NCI-H1048 (cell line): ENCODE measurements at places on chromosomes 4 and X.
A peak's percentile ranks its signal among the peaks of the same experiment; 100 is the strongest.

DNA sequence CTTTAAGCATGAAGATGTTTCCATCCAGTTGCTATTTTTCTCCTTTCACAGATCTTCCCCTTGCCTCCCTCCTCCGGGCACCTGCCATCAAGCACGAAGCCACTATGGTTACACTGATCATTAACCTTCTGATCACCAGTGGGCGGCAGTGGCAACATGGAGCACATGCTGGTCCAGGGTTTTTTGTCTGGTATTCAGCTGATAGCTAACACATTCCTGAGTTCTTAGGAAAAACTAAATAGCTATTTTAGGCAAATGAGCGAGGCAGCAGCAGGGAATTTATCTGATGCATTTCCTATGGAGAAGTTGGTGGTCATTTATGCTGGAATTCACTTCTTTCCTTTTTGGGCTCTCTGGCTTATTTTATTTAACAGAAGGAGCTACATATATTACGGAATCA, 22.9 kb downstream of the SHISA3 start:
- DNase-seq = no peak

DNA sequence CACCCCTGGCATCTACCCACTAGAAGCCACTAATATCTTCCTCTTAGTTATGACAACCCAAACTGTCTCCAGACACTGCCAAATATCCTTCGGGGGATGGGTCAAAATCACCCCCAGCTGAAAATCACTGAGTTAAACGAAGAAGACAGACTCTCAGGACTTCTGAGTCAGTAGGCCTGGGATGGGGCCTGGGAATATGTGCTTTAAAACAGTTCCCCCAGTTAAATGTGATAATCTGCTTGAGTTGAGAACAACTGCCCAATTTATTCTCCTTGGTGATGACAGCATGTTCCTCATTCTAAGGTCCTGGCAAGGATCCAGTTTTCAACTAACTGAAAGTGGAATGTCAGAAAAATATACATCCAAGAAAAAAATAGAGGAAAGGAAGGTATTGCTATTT, 52.4 kb downstream of the CBLL2 start:
- no peak for DNase-seq

DNA sequence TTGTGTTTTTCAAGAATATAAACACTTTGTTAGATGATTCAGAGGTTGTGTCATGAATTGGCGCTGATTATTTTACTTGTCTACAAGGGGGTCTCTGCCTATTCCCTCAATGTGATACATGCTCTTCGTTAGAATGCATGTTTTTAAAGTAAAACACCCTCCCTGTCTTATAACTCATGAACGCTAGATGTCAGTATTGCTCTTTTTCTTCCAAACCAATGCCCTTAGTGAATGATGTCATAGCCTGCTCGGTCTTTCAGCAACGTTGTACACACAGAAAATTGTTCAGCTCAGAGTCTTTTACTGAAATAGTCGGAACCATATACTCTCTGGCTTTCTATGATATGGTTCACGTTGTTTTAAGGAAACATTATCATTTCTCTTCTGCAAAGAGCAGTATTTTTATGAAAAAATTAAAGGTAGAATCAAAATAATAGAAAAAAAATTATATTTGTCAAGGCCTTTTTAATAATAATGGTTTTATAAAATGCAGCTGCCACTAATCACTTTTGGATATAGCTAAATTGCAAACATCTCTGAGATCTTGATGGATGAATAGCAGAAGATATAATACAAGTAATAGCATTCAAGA, 292.9 kb downstream of the TLL1 start:
- DNase-seq = peak; percentile 32

GRCh38 chr4:148735432-148736155, 293.4 kb upstream of the NR3C2 start:
- no peak for DNase-seq

GRCh38 chr4:108247387-108248049, 78.8 kb upstream of the LEF1 start:
- no peak for DNase-seq

GRCh38 chr4:120314969-120315368, 248.3 kb upstream of the MAD2L1 start:
- DNase-seq = no peak

DNA sequence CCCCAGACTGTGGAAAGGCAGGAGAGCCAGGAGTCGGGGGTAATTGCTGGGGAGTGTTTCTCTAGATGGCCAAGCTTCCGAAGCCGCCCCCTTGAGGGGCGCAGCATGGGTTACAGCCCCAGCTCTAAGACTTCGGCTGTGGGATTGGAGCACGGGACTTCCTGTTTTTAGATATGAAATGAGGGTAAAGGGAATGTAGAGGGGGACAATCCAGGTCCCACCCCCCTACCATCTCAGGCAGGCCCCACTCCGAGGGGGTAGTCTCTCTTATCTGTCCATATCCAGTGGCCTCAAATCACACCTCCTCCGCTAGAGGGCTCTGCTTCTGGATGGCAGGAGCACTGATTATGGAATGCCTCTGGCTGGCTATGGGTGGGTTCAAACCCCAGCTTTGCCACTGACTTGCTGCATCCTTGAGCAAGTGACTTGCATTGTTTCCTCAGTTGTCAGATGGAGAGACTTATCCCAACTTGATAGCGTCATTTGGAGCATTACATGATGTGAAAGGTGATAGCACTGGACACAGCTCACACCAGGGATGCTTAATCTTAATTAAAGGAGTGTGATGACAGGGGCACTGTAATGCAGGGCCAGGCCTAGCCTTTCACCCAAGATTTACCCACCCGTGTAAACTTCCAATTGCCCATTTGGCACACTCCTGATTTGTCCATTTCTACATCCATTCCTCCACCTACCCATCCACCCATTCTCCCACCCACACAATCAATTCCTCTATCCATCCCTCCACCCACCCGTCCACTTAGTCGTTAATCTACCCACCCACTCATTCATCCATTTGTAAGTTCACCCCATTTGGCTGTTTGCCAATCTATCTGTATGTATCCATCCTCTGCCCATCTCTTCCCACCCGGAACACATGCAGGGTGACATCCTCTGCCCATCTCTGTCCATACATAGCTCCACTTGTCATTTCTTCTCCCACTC, 848 bp upstream of the KCND1 start:
- no peak for DNase-seq

DNA sequence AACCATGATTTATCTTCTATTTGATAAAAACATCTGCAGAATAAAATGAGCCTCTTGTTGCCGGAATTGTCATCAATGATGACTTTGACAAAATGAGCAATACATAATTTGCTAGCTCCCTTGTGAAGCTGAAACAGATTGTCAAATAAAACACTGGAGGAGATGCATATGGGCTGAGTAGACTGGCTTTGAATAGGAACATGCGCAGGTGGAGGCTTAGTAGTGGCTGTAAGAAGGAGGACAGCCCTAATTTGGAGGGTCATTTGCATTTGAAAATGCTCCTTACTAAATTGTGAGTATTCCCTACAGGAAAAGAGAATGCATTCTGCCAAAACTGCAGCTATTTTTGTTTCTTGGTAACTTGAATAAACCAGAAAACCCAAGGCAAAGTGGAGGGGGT, 329.1 kb downstream of the PPARGC1A start:
- DNase-seq = no peak

- DNase-seq = no peak
These were observed 33.7 kb downstream of the ARHGAP24 start for GRCh38 chr4:85508654-85509053.
